ENCODE measurements at places on chromosomes 3 and 15. TPM values are rescaled to one million over a fixed set of nuclear protein-coding genes. Genes with fewer than 3 reads are reported as not detected.

The IL5RA gene
- 0.13 TPM for total RNA-seq

DNA sequence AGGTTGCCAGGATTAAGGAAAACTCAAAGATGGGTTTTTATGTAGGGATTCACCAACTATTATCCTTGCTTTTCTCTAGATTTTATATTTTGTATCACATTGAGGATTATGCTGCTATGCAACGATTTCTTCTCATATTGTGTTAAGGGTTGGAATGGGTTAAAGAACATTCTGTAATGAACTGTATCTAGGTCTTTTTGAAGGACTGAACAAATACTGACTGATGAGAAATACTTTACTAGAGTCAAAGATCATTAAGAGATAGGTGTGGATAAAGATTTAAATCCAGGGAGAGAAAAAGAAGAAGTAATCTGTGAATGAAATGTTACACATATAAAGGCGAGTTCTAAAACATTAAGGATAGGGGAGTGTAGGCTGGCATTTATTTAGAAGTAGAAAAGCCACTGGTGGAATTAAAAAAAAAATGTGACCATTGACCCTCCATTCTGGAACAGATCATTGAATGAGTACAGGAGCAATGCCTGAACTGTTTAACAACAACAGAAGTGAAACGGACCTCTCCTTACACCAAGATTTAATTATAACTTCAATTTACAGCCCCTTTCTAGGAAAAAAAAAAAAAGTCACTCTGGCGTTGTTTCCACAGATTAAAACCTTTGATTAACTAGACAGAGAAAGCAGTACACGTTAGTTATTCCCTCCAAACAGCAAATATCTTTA is 39.2 kb downstream of the PROS1 start:
- no peaks in the 10 kb centered on the region for H3K36me3 ChIP-seq
- no peak overlapping the region for H3K4me3 ChIP-seq
- no peak for DNase-seq

GRCh38 chr3:136251511-136251910 is 1.4 kb downstream of the PCCB start:
- H3K4me1 ChIP-seq = peaks cover 20% of the 10 kb centered on the region
- no peak overlapping the region for H3K4me3 ChIP-seq
- no peak for DNase-seq

DNA sequence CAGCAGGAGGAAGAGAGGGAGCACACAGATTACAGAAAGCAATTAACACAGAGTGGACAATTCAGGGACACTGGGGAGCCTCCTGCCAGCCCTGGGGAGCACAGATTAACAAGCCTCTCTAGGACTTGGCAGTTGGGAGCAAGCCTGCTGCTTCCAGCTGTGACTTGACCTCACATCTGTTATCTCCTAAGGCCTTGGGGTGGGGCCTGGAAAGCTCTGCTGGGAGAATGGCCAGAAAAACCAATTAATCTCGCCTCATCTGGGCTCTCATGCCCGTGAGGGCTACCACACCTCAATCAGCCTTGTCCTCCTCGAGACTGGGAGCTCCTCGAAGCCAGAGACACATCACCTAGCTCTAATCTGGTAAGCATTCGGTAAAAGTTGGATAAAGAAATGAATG is 39.1 kb downstream of the SEMA5B start:
- H3K36me3 ChIP-seq = no peaks in the 10 kb centered on the region
- H3K27ac ChIP-seq = no peak overlapping the region
- H3K27me3 ChIP-seq = no peaks in the 10 kb centered on the region
- H3K4me3 ChIP-seq = no peak overlapping the region
- H3K4me1 ChIP-seq = peaks cover 21% of the 10 kb centered on the region
- DNase-seq = no peak

The GADL1 gene
- 1.7 TPM for total RNA-seq

DNA sequence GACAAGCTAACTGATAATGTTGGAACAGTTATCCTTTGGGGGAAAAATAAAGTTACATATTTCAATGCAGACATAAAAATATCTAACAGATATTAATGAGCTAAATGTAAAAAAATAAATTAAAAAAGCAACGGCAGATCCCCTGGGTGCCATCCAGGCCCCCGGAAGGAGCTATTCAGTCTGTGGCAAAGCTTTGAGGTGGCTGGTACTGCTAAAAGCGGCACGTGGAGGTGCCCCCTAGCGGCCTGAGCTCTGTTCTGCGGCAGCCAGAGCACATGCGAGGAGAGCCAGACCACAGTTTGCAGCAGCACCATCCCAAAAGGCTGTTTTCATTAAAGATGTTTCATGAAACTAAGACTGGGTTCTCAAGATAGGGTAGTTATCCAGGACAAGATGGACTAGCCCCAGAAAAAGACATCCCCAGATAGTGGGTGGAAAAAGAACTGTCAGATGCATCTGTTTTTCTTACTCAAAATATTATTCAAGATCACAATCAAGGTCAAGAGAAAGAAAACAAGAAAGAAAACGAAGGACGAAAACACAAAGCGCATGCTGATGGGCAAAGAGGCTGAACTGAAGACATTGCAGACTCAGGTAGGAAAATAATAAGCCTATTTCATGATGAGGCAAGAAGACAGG is 18.7 kb downstream of the AP3S2 start:
- H3K4me3 ChIP-seq = no peak overlapping the region
- H3K36me3 ChIP-seq = peaks cover 80% of the 10 kb centered on the region
- peak; percentile 93 for DNase-seq
- no peak overlapping the region for H3K27ac ChIP-seq
- H3K27me3 ChIP-seq = no peaks in the 10 kb centered on the region

GRCh38 chr15:63913786-63914315 is 80.1 kb upstream of the HERC1 start:
- peaks cover 23% of the 10 kb centered on the region for H3K4me1 ChIP-seq
- no peak overlapping the region for H3K27ac ChIP-seq
- H3K27me3 ChIP-seq = no peaks in the 10 kb centered on the region
- H3K4me3 ChIP-seq = no peak overlapping the region

The NKTR gene
- 73.1 TPM for total RNA-seq

DNA sequence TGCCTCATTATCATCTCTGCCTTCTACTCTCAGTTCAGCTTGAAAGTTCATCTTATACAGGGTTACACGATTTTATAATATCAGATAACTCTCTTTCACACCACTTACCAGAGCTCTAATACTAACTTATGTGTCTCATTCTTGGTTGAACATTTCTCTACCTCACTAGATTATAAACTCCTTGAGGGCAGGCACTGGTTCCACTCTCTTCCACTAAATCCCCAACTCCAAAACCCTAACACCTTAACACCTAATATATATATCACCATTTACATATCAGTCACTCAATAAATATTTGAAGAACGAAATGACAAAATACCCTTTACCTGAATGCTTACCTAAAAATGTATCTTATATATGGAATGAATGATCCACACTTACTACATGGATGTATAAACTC is 977.2 kb downstream of the FHIT start:
- H3K27ac ChIP-seq = no peak overlapping the region
- DNase-seq = no peak
- no peaks in the 10 kb centered on the region for H3K36me3 ChIP-seq
- no peak overlapping the region for H3K4me3 ChIP-seq

DNA sequence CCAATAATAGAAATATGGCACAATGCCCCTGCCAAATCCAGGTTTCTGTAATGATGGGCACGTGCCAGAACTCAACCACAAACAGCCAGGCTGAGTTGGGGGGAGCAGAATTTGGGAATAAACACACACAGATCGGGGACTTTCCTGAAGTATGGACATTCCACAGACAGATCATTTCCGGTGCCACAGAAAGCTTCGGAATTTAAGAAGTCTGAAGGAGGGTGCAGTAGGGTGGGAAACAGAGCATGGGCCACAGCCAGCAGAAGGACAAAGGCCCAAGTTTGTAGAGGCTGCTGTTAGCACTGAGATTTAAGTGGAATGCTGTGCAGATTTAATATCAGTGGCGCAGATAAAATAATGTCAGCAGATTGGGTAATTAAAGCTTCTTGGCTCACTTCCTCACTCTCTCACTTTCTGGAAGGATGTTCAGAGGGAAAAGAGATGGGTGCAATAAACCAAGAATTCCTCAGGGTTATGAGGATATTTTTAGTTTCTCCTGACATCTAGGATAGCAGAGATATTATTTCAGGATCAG is 67.4 kb downstream of the MYLK start:
- peaks cover 3% of the 10 kb centered on the region for H3K4me1 ChIP-seq
- no peaks in the 10 kb centered on the region for H3K36me3 ChIP-seq
- peak overlapping the region; percentile 55 for H3K27ac ChIP-seq
- H3K4me3 ChIP-seq = no peak overlapping the region

GRCh38 chr3:138375447-138375846 is 27.1 kb downstream of the MRAS start:
- no peak for DNase-seq
- H3K27ac ChIP-seq = no peak overlapping the region
- no peaks in the 10 kb centered on the region for H3K27me3 ChIP-seq
- peaks cover 24% of the 10 kb centered on the region for H3K4me1 ChIP-seq
- no peak overlapping the region for H3K4me3 ChIP-seq

- no peak for DNase-seq
- H3K4me3 ChIP-seq = no peak overlapping the region
- no peaks in the 10 kb centered on the region for H3K36me3 ChIP-seq
- H3K27ac ChIP-seq = no peak overlapping the region
- H3K27me3 ChIP-seq = no peaks in the 10 kb centered on the region
- no peaks in the 10 kb centered on the region for H3K4me1 ChIP-seq
Measured at GRCh38 chr3:170560296-170560695, 25.6 kb downstream of the SLC7A14 start.

DNA sequence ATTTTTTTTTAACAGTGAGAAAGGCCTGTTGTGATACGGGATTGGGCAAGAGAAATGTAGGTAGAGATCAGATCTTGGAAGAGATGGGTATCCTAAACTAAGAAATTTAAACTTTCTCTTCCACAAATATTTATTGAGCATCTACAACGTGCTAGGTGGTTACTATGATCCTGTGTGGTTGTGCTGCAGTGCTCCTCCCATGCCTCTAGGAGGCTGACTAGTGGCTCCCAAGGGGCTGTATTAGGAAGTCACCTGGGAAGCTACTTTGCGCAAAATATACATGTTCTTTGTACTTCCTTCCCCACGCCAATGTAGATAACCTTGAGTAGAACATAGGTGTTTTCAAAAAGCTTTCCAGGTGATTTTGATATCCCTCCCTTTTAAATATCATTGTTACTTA is 27.2 kb downstream of the USP3 start:
- H3K4me3 ChIP-seq = no peak overlapping the region
- no peak overlapping the region for H3K27ac ChIP-seq
- H3K27me3 ChIP-seq = no peaks in the 10 kb centered on the region
- no peak for DNase-seq
- H3K4me1 ChIP-seq = peaks cover 49% of the 10 kb centered on the region

The GLCE gene
- total RNA-seq = 9.6 TPM

DNA sequence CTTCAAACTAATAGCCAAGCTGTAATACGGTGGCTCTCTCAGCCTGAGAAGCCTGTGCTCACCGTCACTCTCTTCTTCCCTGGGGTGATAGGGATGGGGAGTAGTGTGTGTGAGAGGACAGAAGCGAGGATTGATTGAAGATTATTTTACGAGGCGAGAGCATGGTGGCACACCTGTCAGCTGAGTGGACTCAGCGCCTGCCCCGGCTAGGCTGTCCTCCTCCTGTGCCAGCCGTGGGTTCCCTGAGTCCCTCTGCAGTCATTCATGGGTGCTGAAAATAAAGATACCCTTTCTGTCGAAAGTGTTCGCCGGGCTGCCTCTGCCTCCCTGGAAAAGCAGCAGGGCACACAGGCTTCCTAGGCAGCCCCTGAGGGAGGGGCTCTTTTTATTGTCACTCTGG is 124.1 kb downstream of the PGPEP1L start:
- H3K4me3 ChIP-seq = no peak overlapping the region
- no peak for DNase-seq
- no peaks in the 10 kb centered on the region for H3K27me3 ChIP-seq
- H3K36me3 ChIP-seq = no peaks in the 10 kb centered on the region

DNA sequence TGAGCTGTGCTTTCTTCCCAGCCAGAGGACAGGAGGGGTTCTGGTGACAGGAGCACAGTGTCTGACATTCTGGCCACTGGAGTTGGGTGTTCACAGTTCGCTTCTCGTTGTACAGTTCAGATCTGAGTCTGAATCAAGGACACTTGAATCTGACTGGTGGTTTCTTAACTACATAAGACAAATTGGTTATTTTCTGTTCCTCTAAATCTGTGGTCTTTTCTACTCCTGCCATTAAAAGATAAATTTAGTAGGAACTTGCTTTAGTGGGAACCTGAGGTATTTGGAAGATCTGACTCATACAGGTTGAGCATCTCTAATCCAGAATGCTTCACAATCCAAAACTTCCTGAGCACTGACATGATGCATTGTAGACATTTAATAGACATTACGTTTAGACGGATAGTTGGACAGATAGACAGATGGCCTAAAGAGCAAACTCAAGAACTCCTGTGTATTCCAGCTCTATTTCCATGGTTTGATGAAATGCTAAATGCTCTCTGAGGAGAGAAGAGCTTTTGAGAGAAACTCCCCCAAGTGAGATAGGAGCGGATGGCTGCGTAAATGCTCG is 71.0 kb downstream of the CCK start:
- no peaks in the 10 kb centered on the region for H3K27me3 ChIP-seq
- H3K4me1 ChIP-seq = peaks cover 23% of the 10 kb centered on the region
- H3K36me3 ChIP-seq = peaks cover 71% of the 10 kb centered on the region
- no peak for DNase-seq

DNA sequence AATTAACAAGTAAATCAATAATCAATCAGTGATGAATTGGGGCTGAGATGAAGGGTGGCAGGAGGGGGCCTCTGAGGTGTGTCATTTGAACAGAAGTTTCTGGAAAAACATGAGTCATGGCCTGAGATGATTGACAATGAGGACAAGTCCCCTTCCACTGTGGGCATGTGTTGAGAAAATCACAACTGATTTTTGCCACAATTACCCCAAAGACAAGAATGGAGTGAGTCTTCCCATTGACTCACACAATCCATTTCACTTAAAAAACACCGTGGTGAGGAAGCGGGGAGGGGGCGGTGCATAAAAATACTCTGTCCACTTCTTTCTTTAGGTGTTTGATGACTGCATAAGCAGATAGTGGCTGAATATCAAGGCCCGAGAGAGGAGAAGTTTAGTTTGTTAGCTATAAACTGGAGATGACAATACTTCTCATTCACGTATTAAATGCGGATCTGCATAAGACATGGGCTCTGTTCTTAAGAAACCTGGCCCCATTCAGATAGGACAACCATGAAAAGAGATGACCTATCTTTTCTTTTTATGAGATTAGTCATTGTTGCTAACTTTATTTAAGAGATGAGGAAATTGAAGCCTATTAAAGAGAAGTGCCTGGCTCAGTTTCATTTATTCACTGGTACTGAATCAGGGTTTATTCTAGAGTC is 34.7 kb downstream of the SHC4 start:
- no peaks in the 10 kb centered on the region for H3K36me3 ChIP-seq
- no peaks in the 10 kb centered on the region for H3K27me3 ChIP-seq
- no peak for DNase-seq
- H3K4me3 ChIP-seq = no peak overlapping the region
- no peak overlapping the region for H3K27ac ChIP-seq

DNA sequence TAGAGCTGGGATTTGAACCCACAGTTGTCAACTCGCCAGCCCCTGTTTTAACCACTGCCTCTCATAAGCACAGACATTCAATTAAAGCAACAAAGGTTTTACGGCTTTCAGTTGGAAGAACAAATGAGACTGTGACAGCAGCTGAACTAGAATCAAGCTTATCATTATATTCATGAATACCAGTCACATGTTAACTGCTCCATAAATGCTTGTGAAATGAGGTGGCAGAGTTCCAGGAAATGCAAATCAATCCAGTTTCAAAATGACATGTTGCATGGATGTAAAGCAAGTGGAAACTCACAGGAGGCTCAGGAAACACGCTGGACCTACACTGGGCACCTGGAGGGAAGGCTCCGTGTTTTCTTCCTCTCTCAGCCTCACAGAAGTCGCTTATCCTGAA is 3.9 kb downstream of the GP5 start:
- H3K4me3 ChIP-seq = no peak overlapping the region
- H3K4me1 ChIP-seq = peaks cover 22% of the 10 kb centered on the region
- DNase-seq = no peak
- no peaks in the 10 kb centered on the region for H3K36me3 ChIP-seq
- peaks cover 6% of the 10 kb centered on the region for H3K27me3 ChIP-seq

Data from esophagus muscularis mucosa (tissue), 4 donors.